H4 (cell line): ENCODE measurements at places on chromosomes 1 and 21. TPM values are rescaled to one million over a fixed set of nuclear protein-coding genes. Genes with fewer than 3 reads are reported as not detected.

DNA sequence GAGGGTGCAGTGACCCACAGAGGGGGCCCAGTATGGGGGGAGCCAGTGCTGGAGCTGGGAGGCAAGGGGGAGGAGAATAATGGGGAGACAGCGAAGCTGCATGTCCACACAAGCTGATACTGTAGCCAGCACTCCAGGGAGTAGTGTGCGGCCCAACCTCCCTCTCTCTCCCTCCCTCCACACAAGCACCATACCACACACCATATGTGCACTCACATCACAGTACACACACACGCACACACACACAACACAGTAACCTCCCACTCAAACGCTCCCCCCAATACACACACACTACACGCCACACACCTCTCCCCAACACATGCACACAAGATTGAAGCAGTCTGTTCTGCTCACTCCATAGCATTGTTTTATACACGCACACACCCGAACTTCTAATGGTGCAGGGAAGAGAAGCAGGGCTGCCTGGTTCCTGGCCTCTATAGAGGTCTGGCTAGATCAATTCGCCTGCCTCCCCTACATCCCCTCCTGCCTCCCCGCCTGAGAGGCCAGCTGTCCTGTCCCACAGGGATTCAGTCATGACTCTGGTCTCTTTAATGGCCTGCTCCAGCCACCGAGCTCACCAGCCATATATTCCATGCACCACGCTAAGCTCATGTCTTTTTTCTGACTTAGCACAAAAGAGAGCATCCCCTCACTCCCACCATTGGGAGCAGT lies 3.8 kb downstream of the NCDN start:
- no peak for DNase-seq

DNA sequence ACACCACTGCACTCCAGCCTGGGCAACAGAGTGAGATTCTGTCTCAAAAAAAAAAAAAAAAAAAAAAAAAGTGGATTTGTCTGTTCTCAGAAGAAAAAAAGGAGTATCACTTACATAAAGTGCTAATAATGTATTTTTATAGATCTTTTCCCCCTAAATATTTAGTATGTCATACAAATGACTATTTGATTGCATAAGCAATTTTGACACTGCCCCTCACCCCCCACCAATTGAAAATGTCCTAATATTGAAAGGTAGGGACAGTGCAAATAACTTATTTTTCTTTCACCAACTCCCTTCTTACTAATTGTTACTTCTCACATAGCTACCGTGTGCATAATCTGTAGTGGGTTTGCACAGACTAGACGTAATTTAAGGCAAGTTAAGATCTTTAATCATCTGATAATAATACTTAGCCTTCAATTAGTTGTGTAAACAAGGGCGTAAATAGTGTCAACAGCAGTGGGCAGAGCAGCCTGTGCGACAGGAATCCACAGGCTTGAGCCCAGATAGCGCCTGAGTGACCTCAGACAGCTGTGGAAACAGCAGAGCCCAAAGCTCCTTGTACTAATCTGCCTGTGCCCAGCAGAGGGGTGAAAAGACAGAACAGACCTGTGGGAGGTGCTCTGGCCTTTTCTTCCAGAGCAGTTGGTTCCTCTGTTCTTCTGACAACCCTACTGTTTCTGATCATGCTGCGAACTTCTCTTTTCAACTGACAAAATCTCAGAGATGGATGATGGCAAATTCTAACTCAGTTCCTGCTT lies 4.5 kb upstream of the IER5 start:
- DNase-seq: peak; percentile 41

GRCh38 chr21:15521644-15522001 lies 208.2 kb upstream of the USP25 start:
- DNase-seq: no peak

DNA sequence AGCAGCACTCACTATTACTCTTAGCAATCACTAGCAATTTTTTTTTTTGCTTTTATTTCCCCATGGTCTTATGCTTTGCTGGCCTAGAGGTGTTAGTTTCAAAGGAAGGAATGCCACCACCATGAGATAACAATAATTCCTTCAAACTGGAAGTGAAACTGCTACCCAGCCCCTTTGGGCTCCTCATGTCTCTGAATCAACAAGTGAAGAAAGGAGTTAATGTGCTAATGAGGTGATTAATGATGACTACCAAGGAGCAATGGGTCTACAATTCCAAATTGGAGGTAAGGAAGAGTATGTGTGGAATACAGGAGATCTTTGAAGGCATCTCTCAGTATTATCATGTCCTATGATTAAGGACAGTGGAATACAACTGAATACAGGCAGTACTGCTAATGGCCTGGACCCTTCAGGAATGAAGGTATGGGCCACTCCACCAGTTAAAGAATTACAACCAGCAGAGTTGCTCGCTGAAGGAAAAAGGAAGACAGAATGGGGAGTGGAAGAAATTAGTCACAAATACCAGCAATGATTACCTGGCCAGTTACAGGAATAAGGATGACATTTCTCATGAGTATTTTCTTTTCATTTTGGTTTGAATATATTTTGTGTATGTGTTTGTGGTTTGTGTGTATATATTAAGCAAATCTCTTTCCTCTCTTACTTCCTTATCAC lies 652.9 kb downstream of the ADGRL2 start:
- DNase-seq: no peak

DNA sequence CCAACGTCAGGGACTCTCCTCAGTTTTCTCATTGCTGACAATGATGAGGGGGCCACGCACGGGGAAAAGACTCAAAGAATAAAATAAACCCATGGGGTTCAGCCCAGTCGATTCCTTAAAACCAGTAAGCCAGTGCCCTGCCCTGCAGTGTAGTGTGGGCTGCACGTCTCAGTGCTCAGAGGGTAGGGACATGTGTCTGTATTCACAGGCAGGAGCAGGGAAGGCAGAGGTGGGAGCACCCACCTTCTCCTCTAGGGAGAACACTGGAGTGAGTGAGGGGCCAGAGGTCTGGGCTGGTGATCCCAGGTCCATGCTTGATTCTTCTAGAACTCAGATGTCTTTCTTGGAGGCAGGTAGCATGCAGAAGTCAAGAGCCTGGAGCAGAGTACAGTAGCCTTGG lies 303.6 kb downstream of the MATN1 start:
- no peak for DNase-seq

GRCh38 chr1:98331243-98331642 lies 330.3 kb upstream of the SNX7 start:
- no peak for DNase-seq

DNA sequence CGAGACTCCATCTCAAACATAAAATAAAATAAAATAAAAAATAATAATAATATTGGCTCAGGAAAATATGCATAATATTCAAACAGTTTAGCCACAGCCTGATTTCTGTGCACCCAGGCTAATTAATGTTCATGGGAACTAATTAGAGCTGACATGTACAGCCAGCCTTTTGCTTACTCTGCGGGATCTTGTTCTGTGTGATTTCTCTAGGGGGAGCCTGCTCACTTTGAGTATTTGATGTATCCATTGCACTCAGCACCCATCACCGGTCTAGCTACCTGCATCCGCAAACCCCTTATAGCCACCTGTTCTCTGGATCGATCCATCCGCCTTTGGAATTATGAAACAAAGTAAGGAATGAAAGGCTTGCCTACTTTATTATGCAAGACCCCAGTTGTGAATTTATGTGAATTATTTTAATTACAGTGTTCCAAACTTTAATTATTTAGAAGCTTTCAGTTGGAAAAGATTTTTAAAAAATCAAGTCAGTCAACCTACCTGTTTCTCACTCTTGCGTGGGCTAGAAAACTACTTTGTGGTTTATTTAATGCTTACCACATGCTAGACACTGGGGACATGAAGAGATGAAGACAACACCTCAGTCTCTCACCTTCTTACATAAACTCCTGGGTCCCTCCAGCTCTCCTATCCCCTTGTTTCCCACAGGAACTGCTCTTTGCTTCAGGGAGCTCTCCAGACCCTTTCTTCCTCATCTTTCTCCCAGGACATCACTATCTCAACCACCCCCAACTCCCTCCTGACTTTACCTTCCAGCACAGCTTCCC lies 25.4 kb downstream of the CFAP57 start:
- no peak for DNase-seq

- DNase-seq: no peak
These were observed 143.2 kb upstream of the BMP8A start for GRCh38 chr1:39348278-39348677.

GRCh38 chr1:201737352-201738060 lies 91.5 kb upstream of the IPO9 start:
- DNase-seq: peak; percentile 33

DNA sequence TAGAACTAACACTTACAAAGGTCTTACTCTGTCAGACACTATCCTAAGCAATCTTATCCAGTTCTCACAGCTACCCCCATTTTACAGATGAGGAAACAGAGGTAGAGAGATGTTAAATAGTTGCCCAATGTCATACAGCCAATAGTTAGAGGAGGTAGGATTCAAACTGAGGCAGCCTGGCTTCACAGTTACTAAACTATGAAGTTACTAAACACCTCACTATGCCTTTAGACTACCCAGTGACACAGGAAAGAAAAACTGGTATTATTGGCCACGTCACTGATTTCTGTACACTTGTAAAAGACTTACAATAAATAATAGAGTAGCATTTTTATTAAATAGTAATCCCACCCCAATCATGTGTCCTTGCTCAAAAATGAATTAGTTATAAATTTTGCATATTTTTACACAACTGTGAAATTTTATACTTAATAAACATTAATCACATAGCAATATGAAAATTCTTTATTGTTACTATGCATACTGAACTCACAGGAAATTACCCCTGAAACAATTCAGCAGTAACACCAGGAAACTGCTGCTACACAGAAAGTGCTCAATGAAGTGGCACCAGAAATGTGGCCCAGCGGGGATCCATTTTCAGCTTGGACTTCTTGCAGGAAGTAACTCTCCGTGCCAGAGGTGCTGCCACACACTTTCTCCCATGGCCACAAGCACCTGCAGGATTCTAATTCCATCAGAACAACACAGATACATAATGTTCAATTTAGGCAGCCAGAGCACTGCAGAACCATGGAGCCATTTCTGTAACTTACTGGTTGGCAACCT lies 69.4 kb downstream of the VAV3 start:
- no peak for DNase-seq

GRCh38 chr1:191368891-191369654 lies 789.2 kb upstream of the RGS18 start:
- DNase-seq: no peak

TEKT2 gene
- total RNA-seq: not detected in 2 replicates

CHI3L2 gene
- total RNA-seq: not detected in 2 replicates

ERG gene
- 0.15 and 0.25 TPM in 2 replicates for total RNA-seq

TUFT1 gene
- total RNA-seq: 4.1 and 4.5 TPM in 2 replicates

HDAC1 gene
- total RNA-seq: 115 and 126 TPM in 2 replicates

TMOD4 gene
- total RNA-seq: 0.35 TPM in 1 of 2 replicates, not detected in the other
